ENCODE measurements at places on chromosomes 1 and 21. TPM values are rescaled to one million over a fixed set of nuclear protein-coding genes. Genes with fewer than 3 reads are reported as not detected.

Gene DPT
- polyA plus RNA-seq, result 28.7 TPM

Gene HCRTR1
- polyA plus RNA-seq, result 0.25 TPM

Gene USP48
- 20.5 TPM for polyA plus RNA-seq

Gene IRF6
- polyA plus RNA-seq, result 10.4 TPM

Gene ELF3
- 222 TPM for polyA plus RNA-seq

Gene RAB13
- 165 TPM for polyA plus RNA-seq

Gene SAMD11
- 1.00 TPM for polyA plus RNA-seq

Gene GLIS1
- 0.22 TPM for polyA plus RNA-seq

Gene CFAP126
- 0.10 TPM for polyA plus RNA-seq

Gene CFHR5
- not detected for polyA plus RNA-seq

Gene CFHR1
- polyA plus RNA-seq, result 1.3 TPM

Data from adipose tissue (tissue), 3 donors.